ENCODE measurements at places on chromosomes 5 and 9.

DNA sequence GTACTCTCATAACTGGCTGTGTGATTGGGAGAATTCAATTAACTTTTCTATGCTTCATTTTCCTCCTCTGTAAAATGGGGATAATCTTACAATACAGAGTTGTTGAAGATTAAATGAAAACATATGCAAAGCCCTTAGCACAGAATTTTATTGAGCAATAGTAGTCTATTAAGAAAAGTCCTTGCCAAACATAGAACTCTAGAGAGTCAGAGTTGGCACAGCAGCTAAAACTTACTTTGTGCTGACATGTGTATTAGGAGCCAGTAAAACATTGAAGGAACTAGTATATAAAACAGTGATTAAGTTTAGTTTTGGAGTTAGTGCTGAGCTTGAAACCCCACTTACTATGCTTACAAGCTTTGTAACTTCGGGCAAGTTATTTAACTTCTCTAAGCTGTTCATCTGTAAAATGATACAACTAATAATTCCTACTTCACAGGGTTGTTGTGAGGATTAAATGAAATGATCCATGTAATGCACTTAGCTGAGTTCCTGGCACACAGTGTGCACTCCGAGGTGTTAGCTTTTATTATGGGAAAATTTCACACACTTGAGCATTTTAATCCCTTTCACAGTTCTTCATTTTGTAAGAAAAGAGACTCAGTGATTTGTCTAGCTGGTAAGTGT lies 20.0 kb upstream of the GRIN3A start:
- DNase-seq: no peak

DNA sequence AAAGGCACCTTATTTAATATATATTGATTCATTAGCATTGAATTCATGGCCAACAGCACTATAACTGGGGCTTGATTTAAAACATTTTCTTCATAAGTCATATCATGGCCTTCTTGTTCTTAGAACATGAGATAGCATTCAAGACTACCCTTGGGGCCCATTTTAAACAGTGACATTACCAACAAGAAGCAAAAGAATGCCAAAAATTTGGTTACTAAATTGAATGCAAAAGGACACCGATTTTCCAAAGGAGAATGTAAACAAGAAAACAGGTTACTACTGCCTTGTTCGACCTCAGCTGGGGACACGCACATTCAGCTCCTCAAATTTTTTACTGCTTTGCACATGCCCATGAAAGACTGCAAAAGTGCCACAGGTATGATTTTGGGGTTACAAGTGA lies 219.4 kb upstream of the TLE4 start:
- no peak for DNase-seq

- DNase-seq: no peak
Measured at GRCh38 chr5:565782-566440, 41.7 kb upstream of the SLC9A3 start.

- DNase-seq: no peak
Measured at GRCh38 chr5:127079994-127080491, 6.7 kb upstream of the C5orf63 start.

- no peak for DNase-seq
Measured at GRCh38 chr9:124562328-124562727, 55.1 kb upstream of the NR5A1 start.

- DNase-seq: peak; percentile 80
Measured at GRCh38 chr5:151770383-151771258, 1.1 kb upstream of the G3BP1 start.

DNA sequence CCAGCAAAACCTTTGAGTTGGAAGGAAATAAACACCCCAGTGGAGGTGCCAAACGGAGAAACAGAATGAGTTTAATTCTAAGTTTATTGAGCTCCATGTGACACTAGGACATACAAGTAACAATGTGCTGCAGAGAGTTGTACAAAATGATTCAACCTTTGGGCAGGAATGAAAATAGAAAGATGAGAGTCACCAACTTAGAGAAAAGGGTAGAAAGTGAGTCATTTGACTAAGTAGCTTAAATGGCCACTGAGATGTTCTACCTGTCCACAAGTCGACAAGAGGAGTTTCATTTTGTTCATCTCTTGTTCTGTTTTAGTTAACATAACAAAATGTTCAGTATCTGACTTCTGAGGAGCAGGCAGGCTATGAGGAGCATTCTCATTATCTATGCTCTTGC lies 284.7 kb downstream of the NR2F1-AS1 start:
- DNase-seq: peak; percentile 26

DNA sequence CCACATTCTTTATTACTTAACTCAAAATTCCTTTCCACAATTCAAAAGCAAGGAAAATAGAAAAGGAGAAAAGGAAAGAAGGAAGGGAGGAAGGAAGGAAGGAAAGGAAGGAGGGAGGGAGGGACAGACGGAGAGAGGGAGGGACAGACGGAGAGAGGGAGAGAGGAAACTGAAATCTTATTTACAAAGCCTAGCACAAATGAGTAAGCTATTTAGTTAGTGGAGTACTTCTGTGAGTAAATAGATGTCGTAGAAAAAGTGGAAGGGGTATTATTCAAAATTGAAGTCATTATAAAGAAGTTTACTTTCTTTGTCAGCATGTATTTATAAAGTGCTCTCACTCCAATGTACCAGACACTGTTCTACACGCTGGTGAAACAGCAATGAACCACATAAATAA lies 177.9 kb downstream of the CETN3 start:
- DNase-seq: no peak
